H7 (cell line): ENCODE measurements at places on chromosomes 3 and 15. TPM values are rescaled to one million over a fixed set of nuclear protein-coding genes. Genes with fewer than 3 reads are reported as not detected.
A peak's percentile ranks its signal among the peaks of the same experiment; 100 is the strongest.

DNA sequence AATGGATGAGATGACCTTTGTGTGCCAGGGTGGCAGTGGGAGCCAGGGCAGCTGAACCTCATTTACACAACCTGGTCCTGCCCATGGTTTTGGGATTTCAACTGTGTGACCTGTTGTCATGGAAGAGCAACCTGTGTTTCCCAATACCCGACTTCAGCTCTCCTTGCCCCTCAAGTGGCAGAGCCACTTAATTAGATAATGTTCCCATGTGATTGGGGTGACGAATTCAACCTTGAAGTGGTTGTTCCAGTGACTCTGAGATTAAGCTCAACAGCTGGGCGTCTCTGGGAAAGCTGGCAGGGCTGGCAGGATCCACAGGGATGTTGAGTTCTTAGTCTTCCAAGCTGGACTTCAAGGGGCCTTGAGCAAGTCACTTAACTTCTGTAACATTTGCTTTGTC, 71.0 kb downstream of the THSD4 start:
- DNase-seq, result no peak

GRCh38 chr3:186471771-186472170, 72.4 kb downstream of the CRYGS start:
- no peak for DNase-seq

- DNase-seq, result no peak
Observed at GRCh38 chr3:147015334-147015733, 391.0 kb downstream of the ZIC4 start.

- DNase-seq, result no peak
Observed at GRCh38 chr3:116971531-116971930, 262.0 kb downstream of the TUSC7 start.

GRCh38 chr15:99435877-99436541, 129.8 kb upstream of the MEF2A start:
- DNase-seq, result no peak

DNA sequence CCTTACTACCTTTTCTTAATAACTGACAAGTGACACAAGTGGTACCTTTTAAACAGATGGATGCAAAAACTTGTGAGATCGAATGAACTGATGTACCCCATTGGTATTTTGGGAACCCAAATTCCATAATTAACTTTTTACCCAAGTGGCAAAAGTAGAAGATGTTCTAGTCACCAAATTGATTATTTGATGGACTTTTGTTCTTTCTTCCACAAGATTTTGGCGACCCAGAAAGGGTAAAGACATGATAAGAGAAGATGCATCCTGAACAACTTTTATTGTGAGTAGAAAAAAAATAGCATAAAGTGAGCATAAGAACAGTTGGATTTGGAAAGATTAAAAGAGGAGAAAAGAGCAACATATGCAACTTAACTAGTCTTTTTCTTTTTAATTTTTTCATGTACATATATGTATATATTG, 159.5 kb downstream of the TIGIT start:
- no peak for DNase-seq

DNA sequence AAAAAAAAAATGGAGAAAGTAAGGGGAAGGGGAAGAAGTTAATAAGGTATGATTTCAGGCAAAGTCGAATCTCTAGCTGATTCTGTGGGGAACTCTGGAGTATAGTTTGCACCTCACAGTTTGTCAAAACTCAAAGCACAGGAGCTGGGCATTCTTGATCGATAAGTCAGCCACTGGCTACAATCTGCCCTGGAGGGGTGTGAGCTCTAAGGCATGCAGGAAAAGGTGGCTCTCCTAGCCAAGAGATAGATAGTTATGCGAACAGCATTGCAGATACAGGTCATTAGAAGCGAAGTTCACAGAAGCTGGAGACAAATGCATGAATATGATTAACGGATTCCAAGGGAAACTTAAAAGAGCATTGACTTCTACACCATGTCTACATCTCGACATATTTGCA, 952.6 kb downstream of the AGBL1 start:
- DNase-seq, result no peak

GRCh38 chr3:194840661-194841514, 155.2 kb downstream of the FAM43A start:
- DNase-seq, result no peak

DNA sequence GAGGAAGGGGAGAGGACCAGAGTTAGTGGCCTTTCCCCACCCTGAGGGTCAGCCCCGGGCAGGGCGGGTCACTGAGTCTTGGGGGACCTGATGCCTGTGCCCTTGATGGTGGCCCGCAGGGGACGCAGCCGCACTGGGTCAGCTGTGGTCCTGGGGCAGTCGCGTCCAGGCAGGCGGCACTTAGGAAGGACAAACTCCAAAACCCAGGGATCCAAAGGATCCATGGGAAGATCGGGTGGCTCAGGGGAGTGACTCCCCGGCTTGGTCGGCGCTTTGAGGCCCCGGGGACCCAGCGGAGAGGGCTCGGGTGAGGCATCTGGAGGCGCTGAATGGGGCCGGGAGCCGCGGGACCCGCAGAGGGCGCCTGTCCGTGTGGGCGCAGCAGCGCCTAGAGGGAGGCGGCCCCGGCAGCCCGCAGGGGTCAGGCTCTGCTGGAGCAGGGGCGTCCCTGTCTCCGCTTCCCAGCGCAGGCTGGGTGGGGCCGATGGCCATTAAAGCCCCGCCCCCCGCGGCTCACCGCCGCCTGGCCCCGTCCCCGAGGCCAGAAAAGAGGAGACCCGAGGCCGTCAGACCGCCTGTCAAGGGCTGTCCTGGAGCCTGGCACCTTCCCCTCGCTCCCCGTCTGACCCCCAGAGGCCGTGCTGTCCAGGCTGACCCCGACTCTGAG, 17.5 kb downstream of the CIDEC start:
- peak; percentile 96 for DNase-seq

GRCh38 chr15:32029862-32030781, at the start of gene CHRNA7:
CHRNA7 (plus strand) TSS chr15:32030515; CDS start chr15:32030595, 80 bp downstream.
- peak; percentile 92 for DNase-seq

DNA sequence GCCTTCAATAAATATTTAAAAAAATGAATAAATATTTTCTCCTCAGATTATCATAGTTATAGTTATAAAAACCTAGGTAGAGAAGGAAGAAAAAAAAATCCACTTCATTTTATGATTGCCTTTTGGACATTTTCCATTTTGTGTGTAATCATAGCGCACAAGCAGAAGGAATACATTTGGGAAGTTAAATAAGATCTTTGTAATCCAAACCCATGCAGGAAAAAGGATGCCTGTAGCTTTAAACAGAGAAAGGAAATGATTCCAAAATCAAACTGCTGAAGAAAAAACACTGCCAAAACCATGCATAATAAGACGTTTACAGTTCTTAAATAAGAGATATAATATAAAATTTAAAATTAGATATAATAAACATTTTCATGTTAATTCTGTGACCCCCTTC, 7.4 kb upstream of the CCDC54 start:
- no peak for DNase-seq

Gene SAXO2
- 1.1 and 8.6 TPM in 2 replicates for total RNA-seq

Gene GJD2
- 0.07 TPM in 1 of 2 replicates, not detected in the other for total RNA-seq

Gene GOLGA8F
- total RNA-seq, result not detected in 2 replicates

Gene SPINT1
- total RNA-seq, result 81.1 and 109 TPM in 2 replicates
